ENCODE measurements at places on chromosomes 1 and 21.

DNA sequence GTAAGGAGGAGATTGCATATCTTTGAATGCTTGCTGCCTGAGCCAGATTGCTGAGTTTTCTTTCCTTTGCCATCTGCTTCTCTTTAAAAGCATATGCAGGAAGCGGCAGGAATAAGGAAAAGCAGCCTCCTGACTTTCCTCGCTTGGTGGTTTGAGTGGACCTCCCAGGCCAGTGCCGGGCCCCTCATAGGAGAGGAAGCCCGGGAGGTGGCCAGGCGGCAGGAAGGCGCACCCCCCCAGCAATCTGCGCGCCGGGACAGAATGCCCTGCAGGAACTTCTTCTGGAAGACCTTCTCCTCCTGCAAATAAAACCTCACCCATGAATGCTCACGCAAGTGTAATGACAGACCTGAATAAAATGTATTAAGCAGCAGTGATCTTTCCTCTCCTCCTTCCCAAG is 1.5 kb downstream of the CORT start:
- no peak for DNase-seq

DNA sequence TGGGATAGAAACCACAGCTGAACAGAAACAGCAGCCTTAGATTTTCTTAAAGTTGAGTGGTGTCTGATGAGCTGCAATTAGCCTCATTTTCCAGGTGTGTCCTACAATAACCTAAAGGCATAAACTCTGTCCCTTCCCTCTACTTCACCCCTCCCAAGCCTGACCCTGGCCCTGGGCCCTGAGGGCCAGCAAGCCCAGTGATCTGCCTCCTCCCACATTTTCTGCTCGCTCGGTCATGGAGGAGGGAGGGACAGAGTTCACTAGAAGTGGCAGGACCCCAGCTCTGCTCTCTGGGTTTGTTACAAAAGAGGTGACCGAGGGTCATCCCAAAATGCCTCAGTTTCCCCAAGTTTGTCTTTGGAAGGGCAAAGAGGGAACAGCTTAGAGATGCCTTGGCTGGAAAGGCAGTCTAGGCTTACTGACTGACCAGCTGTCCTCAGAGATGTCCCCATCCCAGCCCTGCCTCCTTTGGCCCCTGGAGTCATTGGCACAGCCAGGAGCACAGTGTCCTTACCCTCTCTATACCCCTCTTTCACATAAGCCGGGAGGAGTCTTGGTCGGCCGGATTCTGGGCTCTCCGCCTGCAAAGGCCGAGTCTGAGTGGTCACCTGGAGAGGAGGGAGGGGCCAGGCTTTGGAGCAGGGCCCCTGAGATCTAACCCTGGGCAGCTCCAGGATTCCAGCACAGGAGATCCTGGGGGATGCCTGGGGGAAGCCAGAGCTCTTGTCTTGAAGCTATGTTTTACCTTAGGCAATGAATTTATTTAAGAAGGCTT is 172.7 kb downstream of the PTPRU start:
- DNase-seq: no peak

DNA sequence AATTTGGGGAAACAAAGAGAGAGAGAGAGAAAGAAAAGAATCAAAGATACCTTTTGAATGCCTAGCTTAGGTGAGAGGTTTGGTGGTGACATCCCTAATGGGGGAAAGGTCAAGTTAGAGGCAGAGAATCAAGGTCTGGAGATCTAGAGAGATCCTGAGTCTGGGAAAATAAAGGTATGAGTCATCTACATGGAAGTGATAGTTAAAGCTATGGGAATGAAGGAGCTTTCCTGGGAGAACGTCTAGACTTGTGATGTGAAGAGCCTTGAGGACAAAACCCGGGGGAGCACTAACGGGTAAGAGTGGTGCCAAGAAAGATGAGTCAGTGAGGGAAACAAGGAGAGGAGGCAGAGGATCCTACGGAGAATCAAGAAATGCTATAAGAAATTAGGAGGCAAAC is 110.8 kb upstream of the RUNX1 start:
- no peak for DNase-seq

DNA sequence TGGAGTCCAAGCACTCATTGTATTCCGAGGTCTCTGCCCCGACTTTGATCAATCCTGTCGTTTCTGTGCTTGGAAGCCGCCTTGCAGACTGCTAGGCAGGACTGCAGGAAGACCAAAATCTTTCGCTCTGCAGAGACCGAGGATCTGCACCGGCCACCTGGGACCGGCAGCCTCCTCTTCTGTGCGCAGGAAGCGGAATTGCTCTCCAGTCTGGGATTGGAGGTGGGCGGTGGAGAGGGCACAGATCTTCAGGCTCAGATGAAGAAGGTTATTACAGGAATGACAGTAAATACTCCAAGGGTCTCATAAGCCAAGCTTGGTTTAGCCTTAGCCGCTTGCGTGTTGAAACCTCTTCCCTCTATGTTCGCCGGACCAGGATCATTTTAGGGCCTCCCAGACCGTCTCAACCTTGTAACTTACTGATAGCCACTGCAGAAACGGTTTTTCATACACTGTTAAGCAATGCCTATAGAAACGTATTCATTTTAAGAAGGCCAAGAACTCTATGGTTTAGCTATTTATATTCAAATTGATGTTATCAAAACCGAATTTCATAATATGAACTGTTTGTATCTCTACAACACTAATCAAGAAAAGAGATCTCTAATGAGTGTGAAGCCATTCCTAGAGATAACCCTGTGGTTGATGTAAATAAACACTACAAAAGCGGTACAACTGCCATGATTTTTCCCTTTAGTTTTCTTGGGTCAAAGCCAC is 1.1 kb downstream of the MIA3 start:
- DNase-seq: peak; percentile 18

DNA sequence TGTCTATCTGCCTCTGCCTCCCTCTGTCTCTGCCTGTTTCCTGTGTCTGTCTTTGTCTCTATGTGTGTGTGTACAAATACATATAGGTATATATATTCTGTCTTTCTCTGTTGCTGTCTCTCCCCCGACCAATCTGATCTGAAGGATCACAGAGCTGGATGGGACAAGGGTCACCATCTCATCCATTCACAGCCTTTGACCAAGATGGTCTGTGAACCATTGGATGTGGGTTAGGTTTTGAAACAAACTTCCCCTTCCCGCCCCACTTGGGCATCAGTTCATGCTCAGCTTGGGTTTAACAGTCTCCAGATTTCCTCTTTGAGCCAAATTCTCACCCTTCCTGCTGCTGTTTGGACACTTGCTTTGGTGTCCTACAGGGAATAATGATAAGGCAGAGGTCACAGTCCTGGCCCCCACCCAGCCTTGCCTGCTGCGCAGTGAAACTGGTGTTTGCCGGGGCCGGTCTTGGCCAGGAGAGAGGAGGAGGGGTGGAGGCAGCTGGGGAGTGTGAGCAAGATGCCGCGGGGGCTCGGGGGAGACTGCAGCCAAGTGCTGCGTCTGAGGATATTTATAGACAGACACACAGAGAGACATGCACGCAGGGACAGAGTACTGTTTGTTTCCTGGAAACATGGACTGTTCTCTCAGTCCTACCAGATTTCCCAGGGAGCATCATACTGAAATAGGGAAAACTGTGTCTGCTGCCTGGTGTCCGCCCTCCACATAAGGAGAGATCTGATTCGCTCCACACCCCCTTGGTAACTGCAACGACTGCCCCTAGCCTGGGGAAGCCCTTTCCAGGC is 27.0 kb upstream of the BTG2 start:
- peak; percentile 71 for DNase-seq

- DNase-seq: no peak
These were observed 30.4 kb downstream of the PRRX1 start for GRCh38 chr1:170694172-170694926.

GRCh38 chr1:10537082-10537766 is 62.5 kb downstream of the PEX14 start:
- peak; percentile 53 for DNase-seq

DNA sequence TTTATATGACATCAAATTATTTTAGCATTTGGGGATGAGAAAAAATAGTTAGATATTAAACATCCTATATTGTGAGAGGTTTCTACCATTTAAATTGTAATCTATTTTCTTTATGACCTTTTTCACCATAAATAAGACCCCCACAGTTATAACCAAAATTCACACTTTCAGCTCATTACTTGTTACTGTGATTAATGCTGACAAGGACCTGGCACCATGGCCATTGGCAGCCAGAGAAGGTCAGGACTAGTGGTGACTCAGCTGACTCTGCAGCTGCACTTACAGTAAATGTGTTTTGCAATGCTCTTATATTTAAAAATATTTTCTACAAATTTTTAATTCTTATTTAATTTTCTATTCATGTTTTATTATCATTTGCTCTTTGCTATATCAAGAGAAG is 133.3 kb upstream of the C1orf105 start:
- DNase-seq: no peak

GRCh38 chr1:104466068-104466467 is 716.4 kb downstream of the AMY1C start:
- no peak for DNase-seq

- no peak for DNase-seq
These were observed 32.5 kb upstream of the SLC44A3 start for GRCh38 chr1:94787691-94788090.

DNA sequence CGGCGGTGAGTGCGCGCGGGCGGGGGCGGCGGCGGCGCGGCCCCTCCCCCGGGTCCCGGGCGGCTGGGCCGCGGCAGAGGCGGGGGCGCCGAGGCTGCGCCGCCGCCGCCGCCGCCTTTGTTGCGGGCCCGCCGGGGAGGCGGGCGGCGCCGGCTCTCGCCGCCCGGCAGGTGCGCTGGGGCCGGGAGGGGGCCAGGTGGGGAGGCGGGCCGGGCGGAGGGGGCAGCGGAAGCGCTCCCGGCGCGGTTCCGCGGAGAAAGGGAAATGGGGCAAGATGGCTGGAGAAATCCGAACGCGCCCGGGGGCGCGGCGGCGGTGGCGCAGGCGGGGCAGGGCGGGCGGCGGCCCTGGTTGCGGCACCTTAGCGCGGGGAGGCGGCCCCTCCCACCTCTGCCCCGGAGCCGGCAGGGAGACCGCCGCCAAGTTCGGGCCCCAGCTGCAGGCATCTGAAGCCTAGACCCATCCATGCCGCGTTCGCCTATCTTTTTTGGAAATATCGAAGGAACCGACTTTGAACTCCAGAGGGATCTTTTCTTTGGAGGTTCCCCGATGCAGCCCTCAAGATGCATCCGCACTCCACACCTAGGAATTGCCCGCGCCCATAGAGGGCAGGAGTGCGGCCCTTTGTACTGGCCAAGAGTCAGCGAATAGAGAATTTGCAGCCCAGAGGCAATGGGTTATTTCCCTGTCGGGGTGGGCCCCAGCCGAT is 479 bp downstream of the POGK start:
- peak; percentile 47 for DNase-seq

DNA sequence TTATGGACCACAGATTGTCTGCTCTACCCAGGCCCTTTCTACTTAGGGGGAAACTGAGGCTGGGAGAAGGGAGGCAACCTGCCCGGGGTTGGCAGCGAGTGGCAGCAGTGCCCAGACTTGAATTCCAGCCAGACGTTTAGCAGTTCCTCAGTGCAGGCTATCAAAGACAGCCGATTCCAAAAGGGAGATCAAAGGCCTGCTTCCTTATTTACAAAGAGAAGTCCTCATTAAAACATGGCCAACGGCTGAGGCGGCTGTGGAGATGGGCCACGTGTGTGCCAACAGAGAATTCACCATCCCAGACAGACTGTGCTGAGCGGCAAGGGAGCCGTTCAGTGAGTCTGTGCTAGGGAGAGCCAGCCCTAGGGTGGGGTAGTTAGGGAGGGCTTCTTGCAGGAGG is 27.7 kb downstream of the C1QB start:
- no peak for DNase-seq

DNA sequence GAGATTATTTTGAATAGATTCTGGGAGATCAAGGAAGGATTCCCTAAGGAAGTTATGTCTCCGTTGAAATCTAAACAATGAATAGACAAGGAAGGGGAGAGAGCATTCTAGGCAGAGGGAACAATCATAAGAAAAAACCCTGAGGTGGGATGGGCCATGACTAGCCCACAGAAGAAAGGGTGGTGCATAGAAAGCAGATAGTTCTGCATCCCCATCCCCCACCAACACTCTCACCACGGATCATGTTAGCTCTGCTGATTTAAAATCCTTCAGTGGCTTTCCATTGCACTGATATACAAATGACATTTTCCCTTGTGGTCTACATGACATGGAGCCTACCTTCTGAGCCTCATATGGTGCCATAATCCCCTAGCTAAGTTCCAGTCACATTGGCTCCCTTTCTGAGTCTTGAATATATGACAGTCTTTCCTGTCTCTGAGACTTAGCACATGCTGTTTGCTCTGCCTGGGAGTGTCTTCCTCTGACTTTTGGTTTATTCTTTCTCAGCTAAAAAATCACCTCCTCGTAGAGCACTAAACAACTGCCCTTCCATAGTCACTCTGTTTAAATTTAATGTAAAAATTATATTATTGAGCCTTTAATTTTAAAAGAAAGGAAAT is 15.2 kb downstream of the SCMH1 start:
- DNase-seq: peak; percentile 17

DNA sequence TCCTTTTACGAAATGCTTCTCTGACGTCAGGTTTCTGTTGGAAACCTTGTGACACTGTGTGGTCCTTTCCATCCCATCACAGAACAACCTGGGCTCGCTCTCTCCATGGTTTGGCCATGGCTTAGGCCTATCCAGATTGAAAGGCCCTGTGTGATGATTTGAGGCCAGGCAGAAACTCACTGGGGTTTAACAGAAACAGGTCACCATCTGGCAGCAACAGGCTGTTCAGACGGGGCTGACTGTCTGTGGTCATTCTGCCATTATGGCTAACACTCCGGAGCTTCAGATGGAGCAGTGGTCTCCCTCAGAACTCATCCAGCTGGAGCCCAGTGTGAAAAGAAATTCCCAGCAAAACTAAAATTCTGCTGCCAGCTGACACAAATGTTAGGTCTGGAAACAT is 9.3 kb downstream of the PLEKHM2 start:
- peak; percentile 73 for DNase-seq

DNA sequence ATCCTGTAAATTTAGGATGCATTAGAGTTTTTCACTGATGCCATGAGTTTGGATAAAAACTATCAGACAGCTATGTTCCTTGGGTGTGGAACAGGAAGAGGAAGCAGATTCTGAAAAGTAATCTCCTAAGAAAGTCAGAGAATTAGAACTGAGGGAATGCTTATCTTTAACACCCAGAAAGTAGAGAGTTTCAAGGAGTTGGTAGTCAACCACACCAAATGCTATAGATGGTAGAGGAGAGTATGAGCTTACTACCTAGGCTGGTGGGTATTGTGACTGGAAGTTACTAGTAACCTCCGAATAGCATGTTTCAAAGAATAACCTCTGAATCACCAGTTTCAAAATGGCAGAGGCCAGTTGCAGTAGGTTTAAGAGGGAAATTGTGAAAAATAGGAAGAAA is 288.0 kb downstream of the HMCN1 start:
- DNase-seq: no peak

GRCh38 chr1:246081138-246081702 is 425.9 kb downstream of the SMYD3 start:
- DNase-seq: no peak

Data from WERI-Rb-1 (cell line).